ENCODE measurements at places on chromosomes 12 and 14. TPM values are rescaled to one million over a fixed set of nuclear protein-coding genes. Genes with fewer than 3 reads are reported as not detected.

Gene KRT82
- not detected for total RNA-seq

DNA sequence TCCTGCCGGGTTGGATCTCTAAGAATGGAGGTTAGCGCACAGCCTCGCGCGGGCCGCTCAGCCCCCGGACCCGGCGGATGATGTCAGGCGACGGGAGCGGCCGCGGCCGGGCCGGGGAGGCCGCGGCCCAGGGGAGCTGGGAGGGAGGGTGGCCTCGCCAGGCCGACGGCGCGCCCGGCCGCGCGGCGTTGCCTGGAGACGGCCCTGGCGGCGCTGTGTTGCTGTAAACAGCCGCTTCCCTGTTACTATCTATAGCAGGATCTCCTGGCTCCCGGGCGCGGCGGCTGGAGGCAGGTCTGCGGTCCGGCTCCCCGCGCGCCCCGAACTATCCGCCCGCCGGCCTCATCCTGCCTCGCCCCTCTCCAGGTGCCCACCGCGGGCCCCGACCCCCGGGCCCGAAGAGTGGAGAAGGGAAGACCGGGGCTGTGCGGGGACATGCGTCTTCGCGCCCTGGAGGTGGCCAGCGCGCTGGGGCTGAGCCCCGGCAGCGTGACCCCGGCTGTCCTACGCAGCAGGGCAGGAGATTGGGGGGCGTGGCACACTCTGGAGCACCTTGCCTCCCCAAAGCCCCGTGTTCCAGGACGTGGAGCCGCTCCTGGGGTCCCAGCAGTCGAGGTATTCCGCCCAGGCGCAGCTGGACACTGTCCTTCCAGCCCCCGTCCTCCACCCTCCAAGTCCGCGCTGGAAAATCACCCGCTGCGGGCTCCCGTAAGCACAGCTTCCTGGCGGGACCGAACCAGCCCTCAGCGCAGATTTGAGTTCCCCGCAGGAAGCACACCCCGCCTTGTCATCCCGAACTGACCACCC is 1.4 kb upstream of the FOS start:
- peak; percentile 90 for DNase-seq

- DNase-seq: no peak
These were observed 104.3 kb upstream of the FKBP4 start for GRCh38 chr12:2690348-2691005.

Gene C12orf54
- not detected for total RNA-seq

GRCh38 chr14:38116895-38117294 is 90.8 kb upstream of the SSTR1 start:
- no peak for DNase-seq
